ENCODE measurements at places on chromosomes 3 and 15. TPM values are rescaled to one million over a fixed set of nuclear protein-coding genes. Genes with fewer than 3 reads are reported as not detected.
A peak's percentile ranks its signal among the peaks of the same experiment; 100 is the strongest.

ANKRD63 gene
- not detected for total RNA-seq

GRCh38 chr15:71187526-71187925 lies 72.3 kb downstream of the THSD4 start:
- DNase-seq = no peak

DNA sequence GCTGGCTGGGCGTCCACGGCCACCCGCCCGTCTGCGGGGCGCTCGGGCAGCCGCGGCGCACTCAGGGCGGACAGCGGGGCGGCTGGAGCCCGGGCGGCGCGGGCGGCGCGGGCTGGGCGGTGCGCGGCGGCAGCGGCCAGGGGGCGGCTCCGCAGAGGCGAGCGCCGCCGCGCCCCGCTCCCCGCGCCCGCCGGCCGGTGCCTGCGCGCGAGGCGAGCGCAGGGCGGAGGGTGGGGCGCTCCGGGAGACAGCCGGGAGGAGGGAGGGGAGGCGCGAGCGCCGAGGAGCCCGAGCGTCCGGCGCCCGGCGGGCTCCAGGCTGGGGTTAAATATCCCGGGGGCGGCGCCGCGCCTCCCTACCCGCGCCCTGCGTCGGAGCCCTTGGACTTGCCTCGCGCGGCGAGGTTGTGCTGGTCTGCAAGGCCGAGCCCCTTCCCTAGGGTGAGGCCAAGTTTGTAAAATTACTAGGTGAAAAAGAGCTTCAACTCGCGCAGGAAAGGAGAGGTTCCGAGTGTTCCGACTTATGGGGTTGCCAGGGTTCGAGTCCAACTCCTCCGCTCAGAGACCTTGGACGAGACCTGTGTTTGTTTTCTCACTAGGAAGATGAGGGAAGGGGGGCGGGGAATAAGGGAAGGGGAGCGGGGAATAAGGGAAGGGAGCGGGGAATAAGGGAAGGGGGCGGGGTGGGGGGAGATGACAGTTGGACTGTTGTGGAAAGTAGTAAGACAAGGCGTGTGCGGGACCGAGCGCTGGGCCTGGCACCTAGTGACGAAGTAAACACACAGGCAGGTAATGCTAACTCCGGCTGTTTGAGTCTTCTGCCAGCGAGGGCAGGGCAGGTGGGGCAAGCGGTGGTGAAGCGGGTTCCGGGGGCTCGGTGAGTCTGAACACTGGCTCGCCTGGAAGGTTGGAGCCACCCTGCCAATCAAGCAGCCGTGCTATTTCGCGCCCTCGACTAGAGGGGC lies at the start of gene TNFAIP8L3:
TSS of gene TNFAIP8L3 (minus strand) at position 301 of the 964 bp plus-strand sequence. CDS start 311 bp downstream, outside the sequence.
- peak; percentile 74 for DNase-seq

GCHFR gene
- 13.6 TPM for total RNA-seq

- no peak for DNase-seq
Measured at GRCh38 chr15:58952751-58953150, 19.3 kb upstream of the SLTM start.

DNA sequence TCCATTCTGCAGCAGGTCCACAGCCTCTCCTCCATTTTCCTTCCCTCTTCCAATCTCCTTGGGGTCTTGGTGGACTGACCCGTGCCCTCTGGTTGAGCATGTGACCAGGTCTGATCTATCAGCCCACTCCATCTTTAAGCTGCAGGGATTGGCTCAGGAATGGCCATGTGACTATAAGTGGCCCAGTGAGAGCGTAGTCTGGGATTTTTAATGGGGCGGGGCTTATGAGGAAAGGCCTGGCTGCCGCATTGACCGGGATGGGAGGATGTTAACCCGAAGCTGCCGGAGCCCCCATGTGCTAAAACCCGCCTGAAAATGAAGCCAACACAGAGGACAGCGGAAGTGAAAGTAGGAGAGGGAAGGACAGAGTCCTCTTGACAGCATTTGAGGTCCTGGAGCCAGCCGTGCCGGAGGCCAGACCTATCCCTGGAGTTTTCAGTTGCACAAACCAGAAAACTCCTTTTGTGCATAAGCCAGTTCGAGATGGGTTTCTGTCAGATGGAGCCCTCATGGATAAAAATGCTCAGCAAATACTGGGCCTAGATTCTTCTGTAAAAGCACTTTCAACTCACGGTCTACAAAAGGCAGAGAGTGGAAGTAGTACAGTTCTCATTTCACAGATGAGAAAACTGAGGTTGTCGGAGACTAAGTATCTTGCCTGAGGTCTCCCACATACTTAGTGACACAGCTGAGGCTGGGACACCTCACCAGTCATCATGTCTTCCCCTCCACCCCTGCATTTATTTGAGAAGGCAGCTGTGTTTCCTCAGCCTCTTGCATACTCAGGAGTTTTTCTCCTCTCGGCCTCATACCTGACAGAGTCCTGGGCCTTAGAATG lies 61.9 kb downstream of the ATP2B2 start:
- DNase-seq = no peak

PP2D1 gene
- total RNA-seq = not detected

DNA sequence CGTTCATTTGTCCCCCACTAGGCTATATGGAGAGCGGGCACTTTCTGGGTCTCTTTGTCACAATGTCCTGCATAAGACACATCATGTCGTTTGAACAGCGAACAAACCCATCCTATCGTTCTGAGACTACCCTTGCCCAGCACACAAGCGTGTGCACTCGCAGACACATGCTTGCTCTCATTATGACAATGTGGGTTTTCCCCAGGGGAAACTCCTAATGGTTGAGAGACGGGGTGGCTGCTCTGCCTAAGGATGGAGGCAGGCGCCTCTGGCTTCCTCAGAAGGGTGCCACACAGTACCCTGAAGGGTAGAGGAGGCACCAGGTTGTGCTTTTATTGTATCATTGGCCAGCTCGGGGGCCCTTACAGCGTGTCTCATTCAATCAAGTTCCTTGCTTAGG lies 51.0 kb upstream of the MYZAP start:
- DNase-seq = no peak

GRCh38 chr3:117200962-117201361 lies 491.4 kb downstream of the TUSC7 start:
- no peak for DNase-seq

Data from stomach (tissue), 19 donors.